Stimulated activated CD4-positive, alpha-beta T cell treated with anti-CD3 and anti-CD28 coated beads, TNF-alpha, amount 100 ng/mL, for 1 hour (primary cell): ENCODE measurements at places on chromosomes 12 and 14.

DNA sequence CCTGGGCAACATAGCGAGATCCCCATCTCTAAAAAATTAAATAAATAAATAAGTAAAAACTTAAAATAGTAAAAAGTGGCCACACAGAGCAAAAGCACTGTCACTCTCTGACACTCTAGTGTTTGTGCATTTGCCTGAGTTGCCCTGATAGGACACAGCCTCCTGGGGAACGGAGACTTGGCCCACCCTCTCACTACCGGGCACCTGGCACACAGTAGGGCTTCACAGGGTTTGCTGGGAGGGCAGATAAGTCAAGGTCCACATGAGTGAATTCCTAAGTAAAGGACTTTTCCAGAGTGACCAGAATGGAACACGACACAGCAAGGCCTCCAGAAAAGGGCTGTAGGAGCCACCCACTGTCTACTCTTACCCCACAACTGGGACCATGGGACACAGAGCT, 54.3 kb downstream of the SCARB1 start:
- no peak for DNase-seq

DNA sequence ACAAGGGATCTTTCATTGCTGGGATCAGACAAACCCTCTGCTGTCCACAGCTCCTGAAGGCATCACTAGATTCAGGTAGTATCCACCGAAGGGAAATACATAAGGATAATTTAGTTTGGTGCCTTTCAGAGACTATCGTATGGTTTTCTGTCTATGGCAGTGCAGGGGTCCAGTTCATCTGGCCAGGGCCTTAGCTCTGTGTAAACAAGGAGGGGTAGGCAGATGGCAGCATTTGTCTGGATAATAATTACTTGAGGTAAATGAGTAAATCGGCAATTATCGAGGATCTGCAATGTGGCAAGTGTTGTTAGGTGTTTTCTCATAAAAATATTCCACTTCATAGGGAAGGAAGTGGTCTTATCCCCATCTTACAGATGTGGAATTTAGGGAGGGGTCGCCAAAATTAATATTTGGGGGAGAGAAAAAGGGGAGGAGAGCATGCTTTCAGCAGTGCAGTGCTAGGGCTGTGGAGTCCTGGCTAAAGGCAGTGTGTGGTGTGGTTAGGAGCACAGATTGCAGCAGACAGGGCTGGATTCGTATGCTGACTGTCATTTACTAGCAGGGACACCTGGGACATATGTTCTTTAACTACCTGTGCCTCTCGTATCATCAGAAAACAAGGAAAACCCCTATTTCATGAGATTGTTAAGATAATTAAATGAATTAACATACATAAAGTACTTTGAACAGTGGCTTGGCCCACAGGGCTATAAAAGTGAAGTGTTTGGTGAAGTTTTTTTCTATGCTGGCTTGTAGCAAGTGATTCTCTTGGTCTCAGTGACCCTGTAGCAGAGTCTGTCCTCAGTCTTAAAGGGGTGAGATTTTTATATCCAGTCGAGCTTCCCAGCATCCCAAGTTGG, 27.1 kb downstream of the RASSF8 start:
- DNase-seq = no peak

GRCh38 chr12:22738945-22739344, 114.0 kb downstream of the ETNK1 start:
- no peak for DNase-seq

GRCh38 chr12:9076733-9077132, 39.0 kb downstream of the A2M start:
- DNase-seq = no peak

DNA sequence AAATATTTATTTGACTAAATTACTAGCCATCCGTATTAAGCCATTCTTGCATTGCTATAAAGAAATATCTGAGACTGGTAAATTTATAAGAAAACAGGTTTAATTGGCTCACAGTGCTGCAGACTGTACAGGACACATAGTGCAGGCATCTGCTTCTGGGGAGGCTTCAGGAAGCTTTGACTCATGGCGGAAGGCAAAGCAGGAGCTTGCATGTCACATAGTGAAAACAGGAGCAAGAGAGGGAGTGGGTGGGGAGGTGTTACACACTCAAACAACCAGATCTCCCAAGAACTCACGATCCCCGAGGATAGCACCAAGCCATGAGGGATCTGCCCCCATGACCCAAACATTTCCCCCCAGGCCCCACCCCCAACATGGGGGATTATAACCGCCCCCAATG, 26.7 kb upstream of the RAB21 start:
- DNase-seq = no peak

DNA sequence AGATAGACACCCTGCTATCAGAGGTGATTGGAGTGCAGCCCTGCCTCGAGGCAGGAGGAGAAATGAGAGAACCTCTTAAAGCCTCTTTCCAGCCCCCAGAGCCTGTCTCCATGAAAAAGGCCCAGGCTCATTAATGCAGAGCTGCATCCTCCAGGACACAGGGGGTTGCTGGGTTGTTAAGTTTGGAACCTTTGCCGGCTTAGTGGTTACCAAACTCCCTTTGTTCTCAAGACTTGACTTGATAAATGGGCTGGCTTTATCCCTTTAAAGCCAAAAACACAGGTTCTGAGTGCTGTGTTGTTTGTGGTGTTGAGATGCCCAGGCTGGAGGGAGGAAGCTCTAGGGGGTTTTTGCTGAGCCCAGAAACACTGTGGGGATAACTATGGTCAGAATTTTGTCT, 71.0 kb downstream of the DAD1 start:
- no peak for DNase-seq
